Kidney glomerular epithelial cell (primary cell): ENCODE measurements at places on chromosomes 1 and 21.

DNA sequence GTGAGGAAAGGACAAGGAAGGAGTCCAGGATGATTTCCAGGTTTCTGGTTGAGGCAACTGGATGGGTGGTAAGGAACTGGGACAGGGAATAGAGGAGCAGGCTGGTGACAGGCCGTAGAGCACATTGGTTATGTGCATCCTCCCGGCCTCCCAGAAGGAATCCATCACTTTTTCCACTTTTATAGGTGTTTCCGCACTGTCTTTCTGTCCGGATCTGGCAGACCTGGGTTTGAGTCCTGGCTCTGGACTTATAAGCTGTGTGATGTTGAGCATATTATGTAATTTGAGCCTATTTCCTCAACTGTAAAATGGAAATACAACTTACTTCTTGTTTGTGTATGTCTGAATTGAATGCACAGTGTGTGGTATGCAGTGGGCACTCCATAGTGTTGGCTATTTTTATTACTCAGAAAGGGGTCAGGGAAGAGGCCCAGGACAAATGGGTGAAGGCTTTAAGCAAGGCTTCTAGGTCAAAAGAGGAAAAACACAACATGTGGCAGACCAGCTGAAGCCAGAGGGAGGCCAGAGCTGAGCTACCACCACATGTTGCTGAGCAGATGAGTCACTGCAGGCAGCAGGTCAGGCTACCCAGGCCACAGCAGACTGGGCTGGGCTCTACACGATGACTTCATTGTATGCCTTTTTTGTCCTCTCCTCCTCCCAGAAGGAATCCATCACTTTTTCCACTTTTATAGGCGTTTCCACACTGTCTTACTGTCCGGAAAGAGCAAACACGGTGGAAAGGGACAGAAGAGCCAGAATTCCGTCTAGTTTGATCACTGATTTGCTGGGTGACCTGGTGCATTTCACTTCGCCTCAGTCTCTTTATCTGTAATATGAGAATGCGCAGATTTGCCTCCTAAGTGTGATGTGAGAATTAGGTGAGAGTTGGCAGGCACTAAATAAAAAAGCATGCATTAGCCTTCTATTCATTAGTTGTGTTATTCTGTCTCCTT is 791 bp upstream of the MAST2 start:
- DNase-seq, result peak; percentile 94

- DNase-seq, result no peak
Observed at GRCh38 chr21:35314857-35315582, 265.9 kb upstream of the RUNX1 start.

- no peak for DNase-seq
Observed at GRCh38 chr1:29159773-29160172, 21.9 kb downstream of the SRSF4 start.

DNA sequence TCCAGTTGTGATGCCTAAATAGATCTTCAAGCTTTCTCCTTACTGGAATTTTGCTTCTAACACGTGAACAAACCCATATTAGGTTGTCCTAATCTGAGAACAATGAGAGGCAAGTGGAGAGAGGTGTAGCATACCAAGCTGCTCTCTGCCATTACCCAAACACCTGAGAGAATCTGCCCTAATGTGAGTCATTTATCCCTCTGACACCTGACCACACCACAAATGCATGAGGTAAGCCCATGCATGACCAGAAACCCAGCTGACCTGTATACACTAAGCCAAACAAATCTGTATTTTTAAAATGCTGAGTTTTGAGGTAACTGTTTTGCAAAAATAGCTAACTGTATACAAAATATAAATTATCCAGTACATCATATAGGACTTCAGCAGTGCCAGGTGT is 1458.1 kb upstream of the B3GALT2 start:
- DNase-seq, result no peak
